ENCODE measurements at places on chromosomes 5 and 9.

DNA sequence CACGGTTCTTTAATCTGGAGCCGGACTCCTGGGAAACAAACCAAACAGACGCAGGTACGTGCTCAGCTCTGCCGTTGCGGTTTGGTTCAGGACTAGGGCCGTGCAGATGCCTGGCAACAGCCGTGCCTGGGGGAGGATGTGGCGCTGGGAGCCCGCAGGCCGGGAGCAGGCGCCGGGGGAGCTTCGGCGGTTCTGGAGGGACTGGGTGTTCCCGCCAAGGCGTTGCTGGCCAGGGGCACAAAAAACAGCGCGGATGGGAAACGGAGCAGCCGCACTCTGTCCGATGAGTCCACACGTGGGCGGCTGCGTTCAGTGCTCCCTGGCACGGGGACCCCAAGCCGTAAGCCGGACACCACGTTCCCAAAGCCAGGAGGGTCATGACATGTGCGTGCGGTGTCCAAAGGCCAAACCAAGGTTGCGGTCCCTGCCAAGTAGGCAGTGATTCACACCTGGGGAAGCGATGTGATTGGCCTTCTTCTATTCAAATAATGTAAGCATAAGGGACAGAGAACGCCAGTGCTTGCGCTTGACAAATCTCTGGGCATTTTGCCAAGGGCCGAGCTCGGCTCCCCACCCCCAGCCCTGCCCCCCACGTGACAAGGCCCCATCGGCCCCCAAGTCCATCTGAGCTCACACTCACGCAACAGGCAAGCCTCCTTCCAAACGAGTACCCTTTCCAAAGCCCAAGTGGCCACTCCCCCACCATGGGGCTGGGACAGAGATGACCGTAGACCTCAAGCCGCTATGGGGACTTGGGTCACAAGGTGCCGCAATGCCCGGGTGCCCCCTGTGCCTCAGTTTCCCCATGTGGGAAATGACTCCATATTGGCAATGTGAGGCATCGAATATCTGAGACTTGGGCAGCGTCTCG lies 49.7 kb upstream of the NKD2 start:
- no peak for DNase-seq

- DNase-seq, result no peak
Observed at GRCh38 chr9:89597711-89598362, 7.0 kb upstream of the GADD45G start.

GRCh38 chr5:59390074-59390659 lies 503.4 kb downstream of the PDE4D start:
- DNase-seq, result no peak

DNA sequence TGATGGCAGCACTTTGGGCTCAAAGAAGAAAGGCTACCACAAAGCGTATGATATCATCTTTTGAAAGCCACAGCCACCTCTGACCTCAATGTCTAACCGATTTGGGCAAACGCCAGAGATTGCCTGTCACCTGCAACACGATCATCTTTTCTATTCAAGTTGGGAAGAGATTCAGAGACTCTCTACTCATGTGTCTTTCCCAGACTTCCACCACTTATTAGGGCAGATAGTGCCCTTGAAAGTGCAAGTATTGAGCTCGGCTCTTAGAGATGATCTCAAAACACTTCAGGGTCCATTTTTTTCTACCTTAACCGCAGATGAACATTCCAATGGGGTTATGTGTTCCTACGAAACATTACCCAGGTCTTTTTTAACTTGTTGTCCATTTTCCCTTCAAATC lies 213.7 kb downstream of the DRD1 start:
- DNase-seq, result no peak

GRCh38 chr5:140595538-140596300 lies 31.1 kb downstream of the SLC35A4 start:
- no peak for DNase-seq

- no peak for DNase-seq
Observed at GRCh38 chr9:69444791-69445190, 119.8 kb downstream of the ENTREP1 start.

- DNase-seq, result no peak
Observed at GRCh38 chr5:172603251-172603806, 37.7 kb upstream of the NEURL1B start.

DNA sequence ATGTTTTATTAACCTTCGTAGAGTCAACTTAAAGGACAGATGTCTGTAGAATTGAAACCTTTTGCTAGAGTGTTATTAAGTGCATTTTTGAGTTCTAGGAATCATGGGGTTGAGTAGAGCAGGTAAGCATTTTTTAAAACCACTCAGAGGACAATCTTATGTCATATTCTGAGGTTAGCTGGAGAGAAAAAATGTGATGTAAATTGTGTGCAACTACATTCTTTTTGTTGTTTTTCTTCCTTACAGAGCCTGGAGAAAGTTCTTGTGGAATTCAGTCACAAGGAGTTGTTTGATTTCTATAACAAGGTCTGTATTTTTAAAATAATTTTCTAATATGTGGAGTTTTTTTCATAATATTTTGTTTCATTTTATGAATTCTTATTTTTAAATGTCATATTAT lies 206.4 kb downstream of the COMMD10 start:
- no peak for DNase-seq

- DNase-seq, result no peak
Observed at GRCh38 chr5:132234684-132235062, 7.0 kb upstream of the P4HA2 start.

GRCh38 chr9:14170973-14171596 lies 142.9 kb downstream of the NFIB start:
- DNase-seq, result no peak

GRCh38 chr9:125556046-125556721 lies 150.8 kb downstream of the MAPKAP1 start:
- no peak for DNase-seq

DNA sequence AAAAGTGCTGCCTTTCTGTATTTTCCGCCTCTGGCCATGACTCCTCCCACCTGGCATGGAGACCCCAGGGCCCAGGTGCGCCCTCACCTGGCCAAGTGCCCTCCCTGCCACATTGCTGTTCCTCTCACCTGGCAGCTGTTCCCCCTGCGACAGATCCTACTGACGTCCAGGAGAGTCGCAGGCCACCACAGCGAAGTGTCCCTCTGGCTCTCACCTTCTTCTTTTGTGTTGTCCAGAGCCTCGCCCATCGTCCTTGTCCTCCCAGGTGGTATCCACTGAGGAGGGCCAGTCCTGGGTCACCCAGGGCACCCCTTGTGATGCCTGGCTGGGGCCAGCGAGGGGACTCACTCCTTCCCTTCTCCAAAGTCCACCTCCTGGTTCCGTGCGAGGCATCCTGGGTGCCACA lies 2.6 kb downstream of the NKD2 start:
- DNase-seq, result no peak

GRCh38 chr9:119771341-119771740 lies 402.1 kb upstream of the BRINP1 start:
- DNase-seq, result no peak

GRCh38 chr5:93120051-93120450 lies 461.0 kb downstream of the NR2F1-AS1 start:
- DNase-seq, result no peak

GRCh38 chr5:170746075-170746960 lies 37.2 kb upstream of the GABRP start:
- DNase-seq, result no peak

DNA sequence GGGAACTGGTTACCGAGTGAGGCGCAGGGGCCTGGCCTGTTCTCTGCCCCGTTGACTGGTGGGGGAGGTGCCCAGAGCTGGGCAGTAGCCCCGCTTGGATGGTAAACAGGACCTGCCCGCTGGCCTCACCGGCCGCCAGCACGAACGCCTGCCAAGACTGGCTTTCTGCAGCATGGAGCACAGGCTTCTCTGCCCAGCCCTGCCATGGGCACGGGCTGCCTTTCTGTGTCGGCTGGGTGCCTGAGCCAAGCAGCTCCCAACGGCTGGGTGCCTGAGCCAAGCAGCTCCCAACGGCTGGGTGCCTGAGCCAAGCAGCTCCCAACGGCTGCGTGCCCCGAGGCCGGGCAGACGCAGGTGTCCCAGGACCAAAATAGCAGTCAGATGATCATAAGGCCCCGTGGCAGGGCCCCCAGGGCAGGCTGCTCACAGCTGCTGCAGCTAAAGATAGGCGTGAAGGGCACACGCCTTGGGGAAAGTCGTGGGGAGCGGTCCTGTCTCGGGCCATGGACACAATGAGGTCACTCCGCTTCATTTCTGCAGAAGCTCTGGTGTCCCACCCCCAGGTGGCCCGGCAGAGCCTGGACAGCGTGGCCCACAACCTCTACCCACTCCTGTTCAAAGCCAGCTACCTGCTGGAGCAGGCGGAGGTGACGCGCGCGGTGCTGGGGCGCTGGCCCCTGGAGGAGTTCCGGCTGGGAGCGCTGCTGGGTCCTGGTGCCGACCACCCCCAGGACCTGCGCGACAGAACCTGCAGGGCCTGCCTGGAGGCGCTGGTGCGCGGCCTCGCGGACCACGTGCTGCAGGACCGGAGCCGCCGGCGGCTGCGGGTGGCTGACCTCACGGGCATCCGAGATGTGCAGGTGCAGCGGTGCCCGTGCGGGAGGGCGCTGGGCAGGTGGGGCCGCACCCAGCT lies at the start of gene LRRC14B:
Gene LRRC14B (plus strand): TSS at position 460 of the 913 bp plus-strand sequence. CDS start 44 bp downstream, at position 504.
- no peak for DNase-seq

DNA sequence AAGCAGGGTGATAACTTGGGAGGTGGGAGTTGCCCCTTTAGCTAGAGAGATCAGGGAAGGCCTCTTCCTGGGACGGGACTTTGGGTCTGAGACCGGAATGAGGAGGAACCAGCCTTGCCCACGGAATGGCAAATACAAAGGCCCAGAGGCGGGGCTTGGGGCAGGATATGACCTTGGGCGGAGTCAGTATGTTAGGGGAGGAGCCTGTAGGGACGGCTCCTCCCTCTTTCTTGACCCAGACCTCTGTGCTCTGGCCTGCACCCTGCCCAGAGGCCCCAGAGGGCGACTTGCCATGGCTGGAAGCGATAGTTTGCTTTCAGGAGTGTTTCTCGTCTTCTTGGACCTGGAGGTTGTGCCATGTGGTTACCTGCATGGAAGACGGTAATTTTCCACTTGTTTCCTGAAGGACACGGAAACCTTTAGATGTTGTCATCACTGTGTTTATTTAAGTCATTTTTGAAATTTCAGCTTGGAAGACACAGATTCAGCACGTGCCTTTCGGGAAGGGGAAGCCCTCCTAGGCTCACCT lies 85.6 kb downstream of the DAB2IP start:
- DNase-seq, result no peak

- DNase-seq, result no peak
Observed at GRCh38 chr9:110472111-110472510, 107.4 kb downstream of the SVEP1 start.

DNA sequence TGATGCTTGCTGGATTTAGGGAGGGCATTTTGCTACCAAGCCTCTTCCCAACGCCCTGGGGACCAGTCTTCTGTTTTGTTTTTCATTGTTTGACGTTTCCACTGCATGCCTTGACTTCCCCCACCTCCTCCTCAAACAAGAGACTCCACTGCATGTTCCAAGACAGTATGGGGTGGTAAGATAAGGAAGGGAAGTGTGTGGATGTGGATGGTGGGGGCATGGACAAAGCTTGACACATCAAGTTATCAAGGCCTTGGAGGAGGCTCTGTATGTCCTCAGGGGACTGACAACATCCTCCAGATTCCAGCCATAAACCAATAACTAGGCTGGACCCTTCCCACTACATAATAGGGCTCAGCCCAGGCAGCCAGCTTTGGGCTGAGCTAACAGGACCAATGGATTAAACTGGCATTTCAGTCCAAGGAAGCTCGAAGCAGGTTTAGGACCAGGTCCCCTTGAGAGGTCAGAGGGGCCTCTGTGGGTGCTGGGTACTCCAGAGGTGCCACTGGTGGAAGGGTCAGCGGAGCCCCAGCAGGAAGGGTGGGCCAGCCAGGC lies 23.0 kb downstream of the PCDHGC5 start:
- DNase-seq, result no peak

GRCh38 chr5:138752341-138752950 lies 779 bp upstream of the CTNNA1 start:
- DNase-seq, result no peak

- no peak for DNase-seq
Observed at GRCh38 chr9:135898634-135899407, 8.5 kb downstream of the CAMSAP1 start.

DNA sequence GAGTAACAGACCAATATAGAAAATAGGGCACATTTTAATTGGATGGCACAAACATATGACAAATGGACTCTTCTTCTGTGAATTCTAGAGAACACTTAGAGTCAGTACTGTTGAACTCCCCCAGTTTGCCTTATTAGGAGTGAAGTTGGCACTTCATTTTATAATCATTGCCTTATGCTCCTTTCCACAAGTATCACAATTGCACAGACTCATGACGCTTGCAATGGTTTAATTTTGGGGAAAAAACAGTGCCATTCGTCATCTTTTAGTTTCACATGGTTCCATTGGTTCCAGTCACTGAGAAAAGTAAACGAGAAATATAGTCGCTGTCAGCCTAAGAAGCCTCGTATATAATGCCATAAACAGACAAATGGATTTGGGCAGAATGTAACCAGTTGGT lies 71.2 kb downstream of the LURAP1L start:
- no peak for DNase-seq

GRCh38 chr5:176835918-176836317 lies 25.6 kb downstream of the UNC5A start:
- no peak for DNase-seq

DNA sequence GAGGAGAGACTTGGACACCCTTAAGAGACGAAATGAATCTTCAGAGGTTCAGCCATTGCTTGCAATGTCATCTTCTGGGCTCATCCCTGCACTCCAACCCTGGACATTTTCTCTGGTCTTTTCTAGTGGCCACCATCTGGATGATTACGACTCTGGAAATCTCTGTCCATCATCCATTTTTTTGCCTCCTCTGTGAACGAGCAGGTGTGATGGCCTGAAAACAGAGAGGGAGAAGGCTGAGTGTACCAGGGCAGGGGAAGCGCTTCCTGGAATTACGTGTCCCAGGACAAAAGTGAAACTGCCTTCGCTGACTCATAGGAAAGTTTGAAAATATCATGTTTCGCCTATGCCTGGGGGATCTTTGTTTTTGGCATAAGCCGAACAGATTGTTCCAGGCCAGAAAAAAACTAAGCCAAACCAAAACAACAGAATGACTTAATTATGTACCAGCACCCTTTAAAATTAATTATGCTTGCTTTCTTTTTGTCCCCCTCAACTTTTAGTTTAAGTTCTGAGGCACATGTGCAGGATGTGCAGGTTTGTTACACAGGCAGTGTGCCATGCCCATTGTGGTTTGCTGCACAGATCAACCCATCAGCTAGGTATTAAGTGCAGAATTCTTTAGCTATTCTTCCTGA lies 31.9 kb downstream of the ANKRD33B start:
- DNase-seq, result no peak

GRCh38 chr5:149128023-149128875 lies 13.0 kb upstream of the ABLIM3 start:
- no peak for DNase-seq

DNA sequence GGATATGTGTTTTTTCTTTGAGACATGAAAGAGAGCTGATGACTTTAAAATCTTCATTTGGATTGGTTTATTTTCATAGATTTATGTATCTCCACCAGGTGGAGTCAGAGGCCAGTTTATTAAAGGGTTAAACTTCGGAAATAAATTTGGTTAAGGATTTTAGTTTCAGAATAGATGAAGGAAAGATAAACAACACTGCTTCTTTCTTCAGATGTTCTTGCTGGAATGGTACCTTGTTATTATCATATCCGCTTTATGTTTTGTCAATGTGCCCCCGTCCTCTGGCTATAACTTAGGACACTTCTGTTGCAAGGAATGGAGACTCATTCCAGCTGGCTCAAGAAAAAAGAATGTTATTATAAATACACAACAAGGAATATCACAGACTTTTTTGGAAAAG lies 81.2 kb downstream of the ALDH1A1 start:
- DNase-seq, result no peak

- DNase-seq, result no peak
Observed at GRCh38 chr5:26024774-26025173, 1013.6 kb downstream of the CDH9 start.

- no peak for DNase-seq
Observed at GRCh38 chr5:178545941-178546674, 44.1 kb downstream of the COL23A1 start.

GRCh38 chr9:81687521-81688261 lies 1.7 kb downstream of the TLE1 start:
- DNase-seq, result no peak
